ENCODE measurements at places on chromosomes 4 and X.

- DNase-seq = peak; percentile 12
These were observed 1742.8 kb downstream of the PCDH7 start for GRCh38 chr4:32462944-32463343.

DNA sequence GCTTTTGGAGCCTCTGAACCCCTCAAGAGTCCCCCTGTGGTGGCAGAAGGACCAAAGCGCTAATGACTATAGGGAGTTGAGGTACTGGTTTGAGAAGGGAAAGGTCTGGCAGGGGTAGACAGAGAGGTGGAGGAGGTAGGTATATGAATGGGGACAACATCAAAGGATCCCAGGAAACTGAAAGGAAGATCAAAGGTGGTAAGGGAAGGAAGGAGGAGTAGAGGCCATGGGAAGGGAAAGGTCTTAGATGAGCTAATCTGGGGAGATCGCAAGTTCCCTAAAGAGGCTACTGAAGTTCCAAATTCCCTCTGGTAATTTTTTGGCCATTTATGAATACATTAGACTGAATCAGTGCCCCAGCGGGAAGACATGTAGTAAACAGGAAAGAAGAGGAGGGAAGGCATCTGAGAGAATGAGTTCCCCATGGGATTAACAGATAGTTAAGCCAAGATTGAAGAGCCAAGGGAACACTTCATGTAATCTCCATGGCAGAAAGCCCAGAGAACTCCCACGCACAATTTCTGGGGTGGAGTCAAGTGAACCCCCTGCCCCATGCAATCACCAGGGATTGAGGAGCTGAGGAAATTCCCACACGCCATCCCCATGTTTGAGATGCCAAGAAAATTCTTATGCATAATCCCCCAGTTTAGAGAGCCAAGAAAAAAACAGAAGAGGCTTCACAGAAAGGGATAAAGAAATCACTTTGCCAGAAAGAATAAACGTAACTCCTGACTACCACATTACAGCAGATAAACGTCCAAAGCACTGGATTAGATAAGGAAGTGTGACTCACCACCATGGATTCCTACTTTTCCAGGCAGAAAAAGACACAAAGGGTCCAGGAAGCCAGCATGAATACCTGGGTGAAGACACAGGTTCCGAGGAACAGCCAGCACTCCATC is 25.8 kb downstream of the ZNF630 start:
- DNase-seq = peak; percentile 17

DNA sequence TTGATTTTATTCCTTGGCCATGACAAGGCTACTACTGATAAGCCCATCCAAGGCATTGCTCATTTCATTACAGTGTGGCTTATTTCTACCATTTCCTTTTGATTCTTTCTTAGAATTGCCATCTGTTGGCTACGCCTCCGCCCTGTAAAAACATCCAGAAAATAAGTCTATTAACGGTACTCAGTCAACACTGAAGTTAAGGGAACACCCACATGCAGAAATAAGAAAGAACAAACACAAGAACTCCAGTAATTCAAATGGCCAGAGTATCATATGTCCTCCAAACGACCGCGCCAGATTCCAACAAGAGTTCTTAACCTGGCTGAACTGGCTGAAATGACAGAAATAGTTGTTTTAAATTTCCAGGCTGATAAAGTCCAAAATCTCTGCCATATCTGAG is 90.3 kb downstream of the CXXC4 start:
- DNase-seq = no peak

DNA sequence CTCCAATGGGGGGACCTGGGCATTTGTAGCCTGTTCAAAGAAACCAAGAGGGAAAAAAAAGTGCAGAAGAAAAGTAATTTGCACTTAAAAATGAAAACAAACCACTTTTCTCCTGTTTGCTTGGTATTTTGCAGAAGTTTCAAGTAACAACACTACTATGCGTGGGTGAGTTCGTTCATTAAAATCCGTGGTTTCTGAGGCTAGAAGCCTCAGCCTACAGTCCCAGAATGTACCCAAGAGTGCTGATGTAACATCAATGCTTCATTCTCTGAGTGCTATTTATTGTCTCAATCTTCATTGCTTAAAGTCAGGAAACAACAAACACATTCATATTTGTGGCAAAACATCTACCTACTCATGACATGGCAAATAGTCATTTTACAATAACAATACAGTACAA is 29.2 kb downstream of the LGI2 start:
- no peak for DNase-seq

DNA sequence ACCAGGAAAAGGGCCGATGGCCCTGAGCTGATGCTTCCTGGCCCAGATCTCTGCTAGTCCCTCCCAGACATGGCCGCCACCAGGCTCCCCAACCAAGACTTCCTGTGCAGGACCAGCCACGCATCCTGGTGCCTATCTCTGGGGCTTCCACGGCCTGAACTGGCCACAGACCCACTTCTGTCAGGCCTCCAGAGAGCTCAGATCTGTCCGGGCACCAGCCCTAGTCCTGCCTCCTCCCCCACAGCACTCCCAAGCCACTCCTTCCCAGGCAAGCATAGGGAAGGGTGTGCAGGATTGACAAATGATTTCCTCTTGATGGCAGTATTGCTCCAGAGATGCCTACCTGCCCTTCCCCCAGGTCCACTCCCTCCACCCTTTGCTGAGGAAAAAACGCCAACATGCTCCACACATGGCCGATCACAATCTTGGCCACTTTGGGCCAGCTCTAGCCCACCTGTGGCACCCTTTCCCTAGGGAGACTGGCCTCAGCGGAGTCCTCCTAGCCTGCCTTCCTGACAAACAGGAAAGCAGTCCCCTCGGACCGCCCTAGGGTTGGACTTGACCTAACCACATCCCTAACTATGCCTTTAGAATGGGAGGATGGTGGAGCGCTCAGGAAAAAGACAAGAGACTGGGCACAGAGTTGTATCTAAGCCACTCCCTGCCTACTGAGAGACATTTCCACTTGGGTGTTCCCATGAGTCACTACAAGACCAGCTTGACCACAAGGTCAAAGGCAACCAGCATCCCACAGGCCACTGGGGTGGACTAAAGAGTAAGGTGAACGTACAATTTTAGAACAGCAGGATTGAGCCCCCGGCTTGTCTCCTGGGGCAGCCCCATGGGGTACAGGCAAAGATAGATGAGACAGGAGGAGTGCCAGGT is 277.5 kb upstream of the AGTR2 start:
- no peak for DNase-seq

- DNase-seq = no peak
These were observed 1034.8 kb downstream of the PDHA2 start for GRCh38 chr4:96874657-96875056.
